ENCODE measurements at places on chromosomes 11 and 22.

DNA sequence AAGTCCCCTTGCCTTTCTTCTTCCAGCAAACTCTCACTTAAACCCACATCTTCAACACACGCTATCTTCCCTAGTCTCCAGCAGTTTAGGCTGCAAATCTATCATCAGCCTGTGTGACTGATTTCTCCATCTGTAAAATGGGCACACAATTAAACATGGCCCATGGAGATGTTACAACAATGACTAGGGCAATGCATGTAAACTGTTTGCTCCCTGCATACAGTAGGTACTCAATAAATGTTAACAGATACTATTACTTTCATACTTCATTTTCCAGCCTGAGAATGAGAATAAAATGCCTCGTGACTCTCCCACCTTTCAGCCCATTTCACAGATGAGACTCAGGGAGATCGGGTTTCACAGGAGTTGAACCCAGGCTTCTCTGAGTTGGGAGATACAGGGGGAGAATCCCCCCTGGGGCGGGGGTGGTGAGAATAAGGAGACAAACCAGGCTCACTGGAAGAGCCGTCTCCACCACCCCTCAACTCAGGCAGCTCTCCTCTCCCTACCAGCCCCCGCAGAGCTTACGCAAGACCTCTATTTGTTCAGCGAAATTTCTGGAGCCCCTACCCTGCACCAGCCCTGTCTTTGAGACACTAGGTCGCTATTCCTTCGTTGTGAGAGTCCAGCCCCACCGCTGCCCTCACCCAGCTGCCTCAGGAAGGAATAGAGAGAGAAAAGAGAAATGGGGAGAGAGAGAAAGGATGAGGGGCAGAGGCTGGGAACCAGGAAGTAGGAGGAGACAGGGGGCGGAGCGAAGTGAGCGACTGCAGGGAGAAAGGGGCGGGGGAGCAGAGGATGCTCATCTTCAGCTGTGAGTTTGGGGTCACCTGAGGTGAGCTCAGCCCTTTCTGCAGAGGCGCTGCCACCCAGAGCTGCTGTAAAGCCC, 42.1 kb upstream of the KLHL35 start:
- peak; percentile 87 for DNase-seq

- DNase-seq, result no peak
Measured at GRCh38 chr11:108085672-108086071, 35.7 kb upstream of the ACAT1 start.

DNA sequence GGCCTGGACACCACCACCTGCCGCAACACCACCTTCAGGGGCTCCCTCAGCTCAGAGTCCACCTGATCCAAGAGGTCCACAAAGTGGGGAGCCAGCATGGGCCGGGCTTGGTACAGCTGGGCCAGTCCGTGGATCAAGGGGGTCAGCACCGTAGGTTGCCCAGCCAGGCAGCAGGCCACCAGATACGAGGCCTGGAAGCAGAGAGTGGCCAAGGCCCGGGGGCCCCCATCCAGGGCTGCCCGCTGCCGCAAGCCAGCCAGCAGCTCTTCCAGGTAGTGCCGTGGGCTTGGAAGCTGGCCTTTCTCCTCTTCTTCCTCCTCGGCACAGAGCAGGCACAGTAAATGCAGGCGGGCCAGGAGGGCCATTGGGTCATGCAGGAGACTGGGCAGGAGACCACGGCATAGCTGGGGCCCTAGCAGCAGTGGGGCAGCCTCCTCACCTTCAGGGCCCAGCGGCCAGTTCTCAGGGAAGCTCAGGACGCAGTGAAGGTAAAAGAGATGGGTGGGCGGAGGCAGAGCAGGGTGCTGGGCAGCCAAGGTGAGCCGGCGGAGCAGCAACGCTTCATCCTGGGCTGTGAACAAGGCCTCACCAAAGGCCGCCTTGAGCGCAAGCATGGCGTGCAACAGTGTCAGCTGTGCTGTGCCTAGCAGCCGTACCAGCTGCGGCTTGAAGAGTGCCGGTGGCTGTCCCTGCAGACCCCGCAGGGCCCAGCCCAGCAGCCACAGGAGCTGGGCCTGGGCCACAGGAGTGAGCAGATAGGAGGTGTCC, 1.7 kb downstream of the AP5B1 start:
- DNase-seq, result no peak

DNA sequence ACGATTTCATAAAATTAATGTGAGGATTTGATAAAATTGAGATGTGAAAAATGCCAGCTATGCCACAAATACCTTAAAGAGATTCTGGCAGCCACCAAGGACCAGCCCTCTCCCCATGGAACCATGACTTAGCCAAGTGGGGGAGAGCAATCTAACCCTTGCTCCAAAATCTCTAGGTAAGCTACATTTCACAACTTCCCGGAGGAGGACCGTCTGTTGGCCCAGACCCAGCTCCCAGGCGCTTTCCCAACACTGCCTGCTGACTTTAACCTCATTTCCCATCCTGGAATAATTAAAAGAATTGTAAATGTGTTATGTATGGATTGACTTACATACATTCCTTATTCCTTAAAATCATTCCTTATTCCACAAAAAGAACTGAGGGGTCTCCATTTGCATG, 47.5 kb upstream of the TENM4 start:
- DNase-seq, result no peak

GRCh38 chr11:70733327-70734325, 335.3 kb downstream of the CTTN start:
- no peak for DNase-seq

DNA sequence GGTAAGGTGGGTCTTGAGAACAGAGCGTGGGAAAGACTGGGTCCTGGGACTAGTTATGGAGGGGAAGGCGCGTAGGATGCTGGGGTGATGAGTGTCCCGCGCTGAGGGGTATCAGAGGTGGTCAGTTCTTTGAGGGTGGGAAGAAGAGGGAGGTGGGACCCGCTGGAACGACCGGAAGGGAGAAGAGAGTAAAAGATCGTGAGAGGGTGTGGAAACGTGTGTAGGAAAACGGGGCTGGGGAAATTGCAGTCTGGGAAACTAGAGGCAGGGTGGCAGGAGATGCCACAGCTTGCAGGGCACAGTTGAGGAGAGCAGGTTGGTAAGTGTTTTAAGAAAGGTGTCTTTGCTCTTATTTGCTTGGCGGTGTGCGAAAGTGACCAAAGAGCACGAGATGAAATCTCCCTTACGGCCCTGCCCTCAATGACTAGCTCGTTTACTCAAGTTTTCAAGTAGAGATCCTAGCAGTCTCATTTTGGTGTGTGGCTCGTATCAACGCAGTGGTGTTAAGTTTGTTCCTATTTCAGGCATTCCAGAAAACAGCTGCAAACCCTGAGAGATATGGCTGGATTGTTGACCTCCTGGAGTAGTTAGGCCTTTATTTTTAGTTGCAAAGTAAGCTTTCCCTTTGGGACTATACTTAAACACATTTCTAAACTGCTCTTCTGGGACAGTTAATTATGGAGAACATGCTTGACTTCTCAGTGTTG, 615 bp downstream of the STT3A start:
- DNase-seq, result peak; percentile 64
